Cortex of kidney (tissue), 1 donor: ENCODE measurements at places on chromosomes 7 and 10.

DNA sequence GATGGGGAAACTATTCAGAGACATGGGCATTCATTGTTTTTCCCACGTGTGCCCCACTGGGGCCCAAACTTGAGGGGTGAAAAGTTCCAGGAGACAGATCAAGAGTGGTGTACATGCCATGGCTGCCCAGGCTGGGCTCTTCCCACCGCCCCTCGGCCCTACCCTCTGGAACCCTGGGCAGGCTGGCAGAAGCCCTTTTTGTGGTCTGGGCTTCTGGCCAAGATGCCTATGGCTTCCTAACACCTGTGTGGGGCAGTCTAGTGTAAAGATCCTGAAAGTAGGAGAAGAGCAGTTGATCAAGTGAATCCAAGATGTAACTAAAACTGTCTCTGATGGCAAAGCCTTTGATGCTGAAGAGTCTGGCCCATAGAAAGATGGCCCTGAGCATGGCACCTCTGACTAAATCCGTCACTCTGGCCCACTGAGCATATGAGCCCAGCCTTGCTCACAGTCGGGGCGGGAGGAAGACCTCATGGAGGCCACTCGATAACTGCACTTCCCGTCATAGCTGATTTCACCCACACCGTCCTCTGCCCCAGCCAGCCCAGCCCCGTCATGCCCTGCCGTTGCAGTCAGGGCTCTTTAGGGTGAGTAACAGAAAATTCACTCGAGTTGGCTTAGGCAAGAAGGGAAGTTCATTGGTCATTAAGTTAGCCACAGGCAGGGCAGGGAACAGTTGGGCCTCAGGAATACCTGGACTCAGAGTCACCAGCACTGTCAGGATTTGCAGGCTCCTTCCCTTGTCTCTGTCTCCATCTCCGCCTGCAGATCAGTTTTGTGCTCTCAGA lies 37.9 kb upstream of the MTPAP start:
- DNase-seq: no peak

- no peak for DNase-seq
These were observed 102.4 kb downstream of the PTPN20 start for GRCh38 chr10:47013507-47014154.

- no peak for DNase-seq
These were observed 13.2 kb upstream of the GDF10 start for GRCh38 chr10:47286591-47287315.

- no peak for DNase-seq
These were observed 33.6 kb downstream of the TRRAP start for GRCh38 chr7:98911916-98912315.

DNA sequence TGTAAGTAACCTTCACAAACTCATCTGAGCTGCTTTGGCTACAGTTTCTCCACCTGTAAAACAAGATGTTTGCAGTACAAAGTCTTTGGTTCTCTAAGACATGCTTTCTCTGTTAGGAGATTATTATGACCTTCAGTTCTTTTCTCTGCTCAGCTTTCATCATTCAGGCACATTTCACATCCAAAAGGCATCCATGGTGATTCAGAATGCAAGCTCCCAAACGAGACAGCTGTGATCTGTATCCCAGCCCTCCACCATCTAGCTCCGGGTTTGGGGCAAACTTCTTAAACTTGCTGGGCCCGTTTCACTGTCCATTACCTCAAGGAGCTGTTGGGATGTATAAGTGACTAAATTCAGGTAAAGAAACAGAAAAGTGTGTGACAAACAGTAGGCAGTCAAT lies 95.8 kb upstream of the COL1A2 start:
- no peak for DNase-seq

DNA sequence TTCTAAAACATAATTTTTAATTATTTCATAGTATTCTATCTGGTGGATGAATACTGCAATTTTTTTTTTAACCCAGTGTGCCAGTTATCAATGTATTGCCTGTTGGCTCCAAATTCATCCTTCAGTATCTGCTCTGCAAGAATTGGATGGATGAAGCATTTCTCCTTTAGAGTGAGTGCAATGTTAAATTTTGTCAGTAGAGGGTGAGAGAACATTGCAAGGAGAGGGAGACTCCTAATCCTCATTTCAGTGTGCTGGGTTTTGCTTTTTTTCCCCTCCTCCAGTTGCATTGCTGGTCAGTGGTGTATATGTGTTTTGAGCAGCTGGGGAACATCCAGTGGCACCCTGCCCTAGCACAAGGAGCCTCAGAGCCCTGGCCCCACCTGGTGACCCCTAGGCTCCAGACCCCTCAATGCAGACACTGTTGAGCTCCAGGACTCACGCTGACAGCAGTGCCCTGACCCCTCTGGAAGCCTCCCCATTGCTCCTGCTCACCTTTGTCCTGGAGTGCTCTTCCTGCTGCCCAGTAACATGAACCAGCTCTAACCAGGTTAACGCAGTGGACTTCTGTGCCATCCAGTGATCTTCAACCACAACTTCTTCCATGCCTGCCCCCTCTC lies 199.4 kb downstream of the USP6NL start:
- no peak for DNase-seq

GRCh38 chr7:94642838-94643653 lies 12.9 kb downstream of the SGCE start:
- no peak for DNase-seq

GRCh38 chr7:31284106-31284505 lies 56.4 kb downstream of the NEUROD6 start:
- no peak for DNase-seq

- DNase-seq: no peak
These were observed 143.3 kb upstream of the TNS3 start for GRCh38 chr7:47725031-47725780.

- no peak for DNase-seq
These were observed 71.9 kb upstream of the DIP2C start for GRCh38 chr10:761376-761775.
